ENCODE measurements at places on chromosomes 5 and 9.

DNA sequence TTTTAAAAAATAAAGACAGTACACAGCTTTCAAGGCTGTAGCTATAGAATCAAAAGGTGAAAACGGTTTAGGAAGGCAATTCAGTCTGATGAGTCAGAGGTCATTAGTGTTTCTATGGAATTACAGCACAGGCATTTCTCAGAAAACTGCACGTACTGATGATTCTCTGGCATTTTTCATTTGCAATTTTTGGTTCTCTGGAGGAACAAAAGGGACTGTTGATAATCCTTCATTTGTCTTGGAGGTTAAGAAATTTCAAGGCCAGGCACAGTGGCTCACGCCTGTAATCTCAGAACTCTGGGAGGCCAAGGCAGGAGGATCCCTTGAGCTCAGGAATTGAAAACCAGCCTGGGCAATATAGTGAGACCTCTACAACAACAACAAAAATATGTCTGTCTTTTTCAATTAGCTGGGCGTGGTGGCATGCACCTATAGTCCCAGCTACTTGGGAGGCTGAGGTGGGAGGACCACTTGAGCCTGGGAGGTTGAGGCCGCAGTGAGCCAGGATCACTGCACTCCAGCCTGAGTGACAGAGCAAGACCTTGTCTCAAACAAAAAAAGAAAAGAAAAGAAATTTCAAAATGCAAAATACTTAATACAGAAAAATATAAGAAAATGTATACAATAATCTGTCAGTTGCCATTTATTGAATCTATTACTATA is 27.3 kb downstream of the NR6A1 start:
- no peak for DNase-seq

DNA sequence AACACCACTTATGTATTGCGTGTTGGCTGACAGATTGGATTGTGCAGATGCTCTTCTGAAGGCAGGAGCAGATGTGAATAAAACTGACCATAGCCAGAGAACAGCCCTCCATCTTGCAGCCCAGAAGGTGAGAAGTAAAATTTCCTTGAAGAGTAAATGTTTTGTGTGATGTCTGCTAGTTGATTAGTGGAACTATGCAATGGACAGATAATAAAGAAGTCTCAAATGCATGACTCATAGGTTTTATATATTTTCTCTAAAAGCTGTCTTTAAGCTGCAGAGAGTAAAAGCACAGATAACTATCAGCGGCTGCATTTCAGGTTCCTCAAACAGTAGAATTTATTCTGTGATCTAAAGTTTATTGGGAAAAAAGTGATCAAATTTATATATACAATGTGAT is 27.4 kb downstream of the INVS start:
- no peak for DNase-seq

DNA sequence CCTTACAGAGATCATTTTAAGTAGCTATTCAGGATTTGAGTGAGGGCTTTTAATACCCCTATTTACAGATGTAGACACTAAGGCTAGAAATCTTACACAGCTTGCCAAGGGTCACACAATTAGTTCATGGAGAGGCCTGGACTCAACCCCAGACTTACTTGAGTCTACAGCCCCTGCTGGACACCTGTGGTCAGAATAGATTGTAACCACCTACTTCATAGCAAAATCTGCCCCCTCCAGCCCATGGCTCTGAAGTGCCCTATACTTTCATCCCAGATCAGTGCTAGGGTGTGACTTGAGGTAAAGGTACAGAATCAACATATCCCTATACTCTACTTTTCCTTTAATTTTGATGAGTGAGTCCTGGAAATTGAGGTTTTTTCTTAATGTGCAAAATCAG is 291.3 kb downstream of the ADGRV1 start:
- no peak for DNase-seq

GRCh38 chr9:26850995-26851394 is 41.6 kb downstream of the CAAP1 start:
- DNase-seq, result no peak

- DNase-seq, result no peak
Observed at GRCh38 chr5:135011355-135012032, 22.5 kb downstream of the PITX1 start.

DNA sequence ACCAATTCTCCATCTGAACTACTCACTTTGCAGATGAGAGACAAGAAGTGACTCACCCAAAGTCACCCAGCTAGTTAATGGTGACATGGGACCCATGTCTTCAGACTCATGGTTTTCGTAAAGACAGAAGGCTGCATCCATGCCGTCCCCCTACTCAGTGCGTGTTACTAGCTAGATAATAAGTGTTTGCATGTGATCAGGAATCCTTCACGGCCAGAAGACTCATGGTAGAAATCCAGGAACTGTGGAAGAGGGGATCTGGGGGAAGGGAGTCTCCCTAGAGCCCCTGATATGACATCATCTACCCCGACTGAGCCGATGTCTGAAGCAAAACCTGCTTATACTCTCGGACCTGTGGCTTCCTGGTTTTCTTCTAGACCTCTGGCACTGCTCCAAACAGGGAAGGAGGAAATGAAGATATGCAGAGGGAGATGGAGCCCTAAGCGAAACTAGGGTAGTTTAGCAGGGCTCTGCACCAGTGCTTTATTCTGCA is 3.3 kb downstream of the RNF183 start:
- no peak for DNase-seq

- no peak for DNase-seq
Observed at GRCh38 chr9:120919843-120920805, 6.5 kb downstream of the TRAF1 start.

DNA sequence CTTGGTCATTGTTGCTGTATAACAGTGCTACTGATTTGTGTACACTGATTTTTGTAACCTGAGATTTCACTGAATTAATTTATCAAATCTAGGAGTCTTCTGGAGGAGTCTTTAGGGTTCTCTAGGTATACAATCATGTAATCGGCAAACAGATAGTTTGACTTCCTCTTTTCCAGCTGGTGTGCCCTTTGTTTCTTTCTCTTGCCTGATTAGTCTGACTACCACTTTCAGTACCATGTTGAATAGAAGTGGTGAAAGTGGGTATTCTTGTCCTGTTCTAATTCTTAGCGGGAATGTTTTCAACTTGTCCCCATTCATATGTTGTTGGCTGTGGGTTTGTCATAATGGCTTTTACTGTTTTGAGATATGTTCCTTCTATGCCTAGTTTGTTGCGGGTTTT is 24.7 kb upstream of the RANBP6 start:
- no peak for DNase-seq

DNA sequence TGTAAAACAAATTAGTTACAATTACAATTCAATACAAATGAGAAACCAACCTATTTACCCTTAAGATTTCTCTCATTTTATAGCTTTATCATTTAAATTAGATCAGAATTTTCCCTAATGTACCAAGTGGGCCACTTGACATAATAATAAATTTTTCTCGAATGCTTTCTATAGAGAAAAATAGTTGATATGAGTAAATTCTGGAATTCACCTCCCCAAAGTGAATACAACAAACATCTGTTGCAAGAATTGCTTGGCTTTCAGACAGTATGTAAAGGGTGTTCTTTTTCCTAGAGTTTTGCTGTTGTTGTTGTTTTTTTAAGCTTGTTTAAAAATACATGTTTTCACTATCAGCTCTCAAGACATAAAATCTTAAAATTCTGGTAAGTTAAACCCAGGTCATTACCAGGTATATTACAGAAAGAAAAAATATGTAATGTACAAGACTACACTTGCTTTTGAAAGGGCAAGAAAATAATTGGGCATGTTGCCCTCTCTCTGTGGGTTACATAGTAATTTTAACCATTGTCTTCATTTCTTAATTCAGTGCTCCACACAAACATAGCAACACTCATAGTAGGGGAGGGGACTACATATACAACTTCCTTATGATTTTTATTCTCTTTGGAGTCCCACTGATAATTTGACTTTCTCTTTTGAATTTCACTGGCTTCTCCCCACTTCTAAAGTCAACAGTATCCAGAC is 200.6 kb downstream of the ARL15 start:
- no peak for DNase-seq

DNA sequence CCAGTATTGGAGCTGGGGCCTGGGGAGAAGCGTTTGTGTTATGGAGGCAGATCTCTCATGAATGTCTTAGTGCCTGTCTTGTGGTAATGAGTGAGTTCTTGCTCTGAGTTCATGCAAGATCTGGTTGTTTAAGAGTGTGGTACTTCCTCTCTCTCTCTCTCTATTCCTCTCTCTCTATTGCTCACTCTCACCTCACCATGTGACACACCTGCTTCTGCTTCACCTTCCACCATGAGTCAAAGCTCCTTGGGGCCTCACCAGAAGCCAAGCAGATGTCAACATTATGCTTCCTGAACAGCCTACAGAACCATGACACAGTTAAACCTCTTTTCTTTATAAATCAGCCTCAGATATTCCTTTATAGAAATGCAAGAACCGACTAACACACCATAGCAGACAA is 242.7 kb upstream of the ADRA1B start:
- DNase-seq, result no peak

DNA sequence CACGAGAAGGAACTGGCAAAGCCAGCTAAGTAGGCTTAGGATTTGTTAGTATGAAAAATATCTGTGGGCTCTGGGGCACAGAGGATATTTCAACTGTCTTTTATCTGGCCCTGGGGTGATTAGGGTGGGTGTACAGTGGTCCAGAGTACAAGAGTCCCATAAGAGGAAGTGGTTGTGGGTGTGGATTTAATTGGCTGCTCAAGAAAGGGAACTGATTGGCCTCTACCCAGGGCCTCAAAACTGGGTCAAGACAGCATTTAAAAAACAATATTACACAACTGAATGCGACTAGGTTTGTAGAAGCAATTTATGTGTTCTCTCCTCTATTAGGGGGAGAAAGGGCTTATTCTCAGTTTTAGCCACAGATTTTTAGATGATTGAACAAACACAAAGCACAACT is 1353.4 kb upstream of the WWC1 start:
- DNase-seq, result no peak

DNA sequence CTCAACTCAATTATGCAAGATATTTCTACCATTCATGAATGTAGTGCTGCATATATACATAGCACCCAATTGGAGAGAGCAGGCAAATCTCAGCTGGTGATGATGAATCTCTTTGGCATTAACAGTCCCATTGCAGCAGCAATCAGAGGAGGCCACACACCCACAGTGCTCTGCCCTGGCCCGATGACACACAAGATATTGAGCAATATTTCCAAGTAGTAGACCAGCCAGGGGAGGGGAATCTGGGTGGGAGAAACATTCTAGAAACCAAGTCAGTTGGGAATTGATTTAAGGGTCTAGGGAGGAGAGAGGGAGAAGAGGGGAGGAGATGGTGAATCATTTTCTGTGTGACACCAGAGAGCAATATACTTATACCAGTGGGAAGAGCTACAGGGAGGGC is 14.9 kb upstream of the C5orf63 start:
- no peak for DNase-seq

DNA sequence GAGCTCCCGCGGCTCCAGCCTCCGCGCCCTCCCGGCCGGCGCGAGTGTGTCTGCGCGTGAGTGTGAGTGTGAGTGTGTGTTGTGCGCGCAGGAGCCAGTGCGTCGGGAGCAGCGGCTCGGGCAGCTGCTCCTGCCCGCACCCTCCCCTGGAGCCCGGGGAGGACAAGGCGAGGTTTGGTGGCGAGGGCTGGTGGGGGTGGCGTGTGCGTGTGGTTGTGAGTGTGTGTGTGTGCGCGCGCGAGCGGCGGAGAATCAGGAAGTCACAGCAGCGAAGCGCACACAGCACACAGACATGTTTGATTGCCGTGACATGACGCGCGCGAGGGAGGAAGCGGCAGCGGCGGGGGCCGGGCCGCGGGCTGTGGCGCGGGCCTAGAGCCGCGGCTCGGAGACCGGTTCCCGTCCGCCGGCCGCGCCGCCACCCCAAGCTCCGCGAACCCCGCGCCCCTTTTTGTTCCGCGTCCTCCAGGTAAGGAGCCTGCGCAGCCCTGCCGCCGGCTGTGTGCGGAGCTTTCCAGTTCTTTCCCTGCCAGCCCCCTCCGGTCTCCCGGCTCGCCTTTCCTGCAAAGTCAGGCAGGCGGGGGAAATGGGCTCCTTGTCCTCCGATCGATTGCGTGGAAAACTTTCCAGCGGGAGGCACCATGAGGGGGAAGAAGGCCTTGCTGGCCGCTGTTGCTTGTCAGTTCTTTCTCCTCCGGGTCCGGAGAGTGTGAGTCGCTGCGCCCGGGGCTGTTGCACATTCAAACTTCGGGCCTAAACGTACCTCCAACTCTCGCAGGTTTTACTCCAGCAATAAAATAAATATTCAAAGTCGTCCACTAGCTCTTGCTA is 2.4 kb downstream of the SMARCA2 start:
- peak; percentile 83 for DNase-seq

- no peak for DNase-seq
Observed at GRCh38 chr9:103458826-103459225, 463.7 kb downstream of the CYLC2 start.

DNA sequence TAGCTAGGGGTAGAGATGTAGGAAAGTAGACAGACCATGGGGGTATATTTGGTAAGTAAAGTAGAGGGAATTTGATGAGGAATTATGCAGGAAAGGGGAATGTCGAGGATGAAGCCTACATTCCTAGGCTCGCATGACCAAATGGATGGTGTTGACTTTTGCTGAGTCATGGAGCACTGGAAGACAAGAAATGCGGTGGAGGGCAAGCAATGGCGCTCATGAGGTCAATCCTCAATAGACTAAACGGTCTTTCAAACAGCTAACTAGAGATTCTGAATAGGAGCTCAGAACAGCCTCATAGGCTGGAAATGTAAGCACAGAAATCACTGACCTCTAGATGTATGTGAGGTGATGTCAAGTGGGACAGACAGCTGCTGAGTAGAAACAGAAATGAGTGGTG is 50.7 kb upstream of the FST start:
- DNase-seq, result no peak

- DNase-seq, result no peak
Observed at GRCh38 chr5:170108266-170108785, 2.6 kb downstream of the FOXI1 start.

GRCh38 chr5:156819537-156819936 is 30.6 kb upstream of the PPP1R2B start:
- DNase-seq, result no peak

DNA sequence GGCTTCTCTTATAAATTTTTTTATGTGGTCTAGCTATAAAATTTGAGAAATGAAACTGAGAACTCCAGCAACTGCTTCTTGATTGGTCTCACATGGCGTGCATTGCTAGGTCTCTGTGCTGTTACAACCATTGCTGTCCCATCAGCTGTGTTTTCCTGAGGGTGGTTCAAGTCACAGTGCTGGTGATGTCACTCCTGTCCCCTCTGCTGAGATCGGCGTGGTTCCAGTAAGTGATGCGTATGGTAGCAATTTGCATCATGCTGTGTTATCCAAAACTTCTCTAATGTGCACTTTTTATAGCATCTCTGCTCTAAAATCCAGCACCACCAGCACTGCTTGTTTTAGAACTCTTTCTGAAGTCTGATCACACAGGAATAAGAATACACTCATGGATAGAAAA is 112.6 kb upstream of the ZNF608 start:
- DNase-seq, result no peak

GRCh38 chr5:168608386-168608785 is 29.2 kb upstream of the PANK3 start:
- DNase-seq, result no peak

- DNase-seq, result no peak
Observed at GRCh38 chr9:104948277-104948676, 20.3 kb upstream of the ABCA1 start.

All from activated naive CD8-positive, alpha-beta T cell treated with anti-CD3 and anti-CD28 coated beads, Interleukin-2, amount 10 ng/mL, durations not matched to agents 7 days and 5 days (primary cell).